Fibroblast of skin of back (primary cell): ENCODE measurements at places on chromosomes 16 and 17.

DNA sequence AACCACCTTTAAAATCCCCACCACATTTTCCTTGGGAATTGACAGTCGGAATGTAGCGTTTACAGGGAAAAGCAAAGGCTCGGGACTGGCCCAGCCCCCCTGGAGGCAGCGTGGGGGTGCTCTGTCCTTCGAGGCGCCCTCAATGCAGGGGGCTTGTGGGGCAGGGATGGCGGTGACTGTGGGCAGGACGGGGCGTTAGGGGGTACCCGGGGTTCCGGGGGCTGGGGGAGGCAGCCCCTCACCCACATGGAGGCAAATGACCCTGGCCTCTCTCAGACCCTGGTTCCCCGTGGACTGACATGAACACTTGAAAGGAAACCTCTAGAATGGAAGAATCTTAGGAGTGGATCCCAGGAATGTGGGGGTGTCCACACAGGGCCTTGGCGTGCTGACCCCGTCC lies 78.4 kb upstream of the GNG13 start:
- DNase-seq = no peak

GRCh38 chr16:3761375-3762106 lies 44.2 kb upstream of the TRAP1 start:
- DNase-seq = no peak

DNA sequence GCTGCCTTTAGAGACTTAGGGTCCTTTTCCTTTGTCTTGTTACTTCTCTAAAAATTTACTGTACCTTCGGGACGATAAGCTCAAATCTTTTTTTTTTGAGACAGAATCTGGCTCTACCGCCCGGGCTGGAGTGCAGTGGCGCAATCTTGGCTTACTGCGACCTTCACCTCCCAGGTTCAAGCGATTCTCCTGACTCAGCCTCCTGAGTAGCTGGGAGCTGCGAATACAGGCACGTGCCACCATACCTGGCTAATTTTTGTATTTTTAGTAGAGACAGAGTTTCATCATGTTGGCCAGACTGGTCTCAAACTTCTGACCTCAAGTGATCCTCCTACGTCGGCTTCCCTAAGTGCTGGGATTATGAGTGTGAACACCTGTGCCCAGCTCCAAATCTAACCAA lies 7.4 kb downstream of the RAD51C start:
- no peak for DNase-seq

DNA sequence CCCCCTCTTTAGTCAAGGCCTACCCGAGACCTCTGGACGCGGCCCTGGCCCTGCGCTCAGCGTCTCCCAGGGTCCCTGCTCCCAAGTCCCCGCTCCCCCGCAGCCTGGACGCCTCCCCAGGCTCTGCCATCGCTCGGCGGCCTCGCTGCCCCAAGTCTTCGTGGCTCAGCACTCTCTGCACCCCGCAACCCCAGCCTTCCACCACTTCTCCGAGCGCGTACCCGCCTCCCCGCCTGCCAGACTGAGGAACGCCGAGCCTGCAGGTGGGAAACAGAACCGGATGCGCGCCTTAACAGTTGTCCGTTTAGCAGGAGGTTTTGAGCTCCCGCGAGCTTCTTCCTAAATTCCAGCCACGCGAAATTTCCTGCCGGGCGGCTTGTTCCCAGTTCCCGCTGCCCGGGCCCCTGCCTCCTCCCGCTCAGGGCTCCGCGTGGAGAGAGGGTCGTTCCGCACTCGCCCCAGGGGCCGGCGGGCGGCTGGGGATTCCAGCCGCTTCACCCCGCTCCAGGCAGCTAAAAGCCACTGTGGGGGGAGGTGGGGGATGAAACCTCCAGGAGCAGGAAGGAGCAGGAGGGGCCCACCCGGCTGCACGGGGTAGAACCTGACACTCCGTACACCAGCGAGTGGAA lies 87.7 kb downstream of the KCNJ12 start:
- DNase-seq = no peak

- no peak for DNase-seq
Measured at GRCh38 chr17:40095351-40095943, 4.9 kb downstream of the NR1D1 start.

DNA sequence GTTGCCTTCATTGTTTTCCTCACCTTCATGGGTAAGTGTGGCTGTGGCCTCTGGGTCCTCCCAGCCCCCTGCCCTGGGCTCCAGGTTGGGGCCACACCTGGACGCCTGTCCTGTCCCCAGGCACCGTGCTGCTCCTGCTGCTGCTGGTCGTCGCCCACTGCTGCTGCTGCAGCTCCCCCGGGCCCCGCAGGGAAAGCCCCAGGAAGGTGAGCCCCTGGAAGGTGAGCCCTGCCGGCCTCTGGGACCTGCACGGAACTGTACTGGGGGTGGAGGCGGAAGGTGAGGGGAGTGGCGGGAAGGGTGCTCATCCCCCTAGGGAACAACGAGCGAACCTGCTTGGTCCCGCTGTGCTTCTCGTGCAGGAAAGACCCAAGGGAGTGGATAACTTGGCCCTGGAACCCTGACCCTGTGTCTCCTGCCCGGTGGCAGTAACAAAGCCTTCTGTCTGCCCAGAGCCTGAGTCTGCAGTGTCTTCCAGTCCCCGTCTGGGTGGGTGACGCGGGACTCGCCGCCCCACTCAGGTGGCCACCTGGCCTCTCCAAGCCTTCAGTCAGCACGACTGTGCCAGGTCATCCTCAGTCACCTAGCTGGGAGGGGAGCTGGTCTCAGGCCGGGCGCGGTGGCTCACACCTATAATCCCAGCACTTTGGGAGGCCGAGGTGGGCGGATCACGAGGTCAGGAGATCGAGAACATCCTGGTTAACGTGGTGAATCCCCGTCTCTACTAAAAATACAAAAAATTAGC lies 831 bp downstream of the SMIM22 start:
- DNase-seq = no peak

DNA sequence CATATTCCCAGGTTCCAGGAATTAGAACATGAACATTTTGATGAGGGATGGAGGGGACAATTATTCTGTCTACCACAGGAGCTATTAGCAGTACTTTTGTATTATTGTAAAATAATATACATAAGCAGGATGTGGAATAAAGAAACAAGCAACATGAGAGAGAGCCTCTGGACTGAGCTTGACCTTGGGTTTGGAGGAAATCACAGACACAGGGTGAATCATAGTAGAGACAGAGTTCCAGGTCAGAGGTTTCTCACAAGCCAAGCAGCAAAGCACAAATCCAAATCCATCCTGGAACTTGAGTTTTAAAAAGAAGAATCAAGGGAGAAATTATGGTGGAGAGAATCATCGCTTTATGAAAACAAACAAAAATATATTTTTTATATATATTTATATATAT lies 5.1 kb downstream of the KRT31 start:
- DNase-seq = no peak

DNA sequence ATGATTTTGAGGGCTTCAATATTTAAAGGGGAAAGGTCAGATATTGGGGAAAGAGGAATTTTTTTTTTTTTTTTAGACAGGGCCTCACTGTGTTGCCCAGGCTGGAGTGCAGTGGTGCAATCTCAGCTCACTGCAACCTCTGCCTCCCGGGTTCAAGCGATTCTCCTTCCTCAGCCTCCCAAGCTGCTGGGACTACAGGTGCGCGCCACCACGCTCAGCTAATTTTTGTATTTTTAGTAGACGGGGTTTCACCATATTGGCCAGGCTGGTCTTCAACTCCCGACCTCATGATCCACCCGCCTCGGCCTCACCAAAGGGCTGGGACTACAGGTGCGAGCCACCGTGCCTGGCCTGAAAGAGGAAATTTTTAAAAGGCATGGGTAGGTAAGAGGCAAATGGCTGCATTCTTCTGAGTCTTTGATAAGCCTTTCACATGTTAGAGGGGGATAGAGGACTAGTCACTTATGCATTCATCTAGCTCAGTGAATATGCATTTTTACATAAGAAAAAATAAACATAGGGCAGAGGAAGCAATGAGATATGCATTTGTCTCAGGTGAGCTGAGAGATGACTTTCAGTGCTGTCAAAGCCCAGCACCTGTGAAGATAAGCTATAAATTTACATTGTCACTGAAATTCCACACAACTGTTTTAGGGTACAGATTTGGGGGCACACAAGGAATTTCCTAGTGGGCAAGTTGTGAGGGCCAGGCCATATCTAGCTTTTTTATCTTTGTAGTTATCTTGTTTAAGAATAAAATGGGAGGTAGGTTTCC lies 1.1 kb upstream of the FCSK start:
- DNase-seq = no peak

DNA sequence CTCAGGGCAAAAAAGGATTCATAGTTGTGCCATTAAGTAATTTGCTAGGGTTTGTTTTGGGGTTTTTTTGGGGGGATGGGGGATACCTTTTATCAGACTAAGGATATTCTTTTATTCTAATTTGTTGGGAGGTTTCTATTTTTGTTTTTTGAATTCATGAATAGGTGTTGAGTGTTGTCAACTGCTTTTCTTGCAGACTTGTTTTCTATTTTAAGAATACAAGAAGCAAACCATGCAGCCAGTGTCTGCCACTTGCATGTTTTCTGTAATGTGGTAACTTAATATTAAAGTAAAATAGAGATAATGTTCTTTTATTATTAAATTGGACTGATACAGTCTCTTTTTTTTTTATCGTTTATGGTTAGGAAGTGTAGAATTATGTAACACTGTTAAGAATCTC lies 49.5 kb downstream of the NFATC3 start:
- DNase-seq = no peak

- peak; percentile 15 for DNase-seq
Measured at GRCh38 chr17:37318931-37319594, 56.7 kb upstream of the C17orf78 start.

GRCh38 chr17:75810216-75810615 lies 25.6 kb downstream of the UNK start:
- no peak for DNase-seq

- no peak for DNase-seq
Measured at GRCh38 chr17:30570596-30571265, 93.5 kb downstream of the GOSR1 start.

GRCh38 chr16:55529018-55529417 lies 20.1 kb downstream of the LPCAT2 start:
- DNase-seq = no peak

- DNase-seq = peak; percentile 42
Measured at GRCh38 chr17:35795007-35795870, at the start of gene MMP28. TSS of gene MMP28 (minus strand) at chr17:35795641. CDS start at chr17:35795377, 264 bp downstream.

DNA sequence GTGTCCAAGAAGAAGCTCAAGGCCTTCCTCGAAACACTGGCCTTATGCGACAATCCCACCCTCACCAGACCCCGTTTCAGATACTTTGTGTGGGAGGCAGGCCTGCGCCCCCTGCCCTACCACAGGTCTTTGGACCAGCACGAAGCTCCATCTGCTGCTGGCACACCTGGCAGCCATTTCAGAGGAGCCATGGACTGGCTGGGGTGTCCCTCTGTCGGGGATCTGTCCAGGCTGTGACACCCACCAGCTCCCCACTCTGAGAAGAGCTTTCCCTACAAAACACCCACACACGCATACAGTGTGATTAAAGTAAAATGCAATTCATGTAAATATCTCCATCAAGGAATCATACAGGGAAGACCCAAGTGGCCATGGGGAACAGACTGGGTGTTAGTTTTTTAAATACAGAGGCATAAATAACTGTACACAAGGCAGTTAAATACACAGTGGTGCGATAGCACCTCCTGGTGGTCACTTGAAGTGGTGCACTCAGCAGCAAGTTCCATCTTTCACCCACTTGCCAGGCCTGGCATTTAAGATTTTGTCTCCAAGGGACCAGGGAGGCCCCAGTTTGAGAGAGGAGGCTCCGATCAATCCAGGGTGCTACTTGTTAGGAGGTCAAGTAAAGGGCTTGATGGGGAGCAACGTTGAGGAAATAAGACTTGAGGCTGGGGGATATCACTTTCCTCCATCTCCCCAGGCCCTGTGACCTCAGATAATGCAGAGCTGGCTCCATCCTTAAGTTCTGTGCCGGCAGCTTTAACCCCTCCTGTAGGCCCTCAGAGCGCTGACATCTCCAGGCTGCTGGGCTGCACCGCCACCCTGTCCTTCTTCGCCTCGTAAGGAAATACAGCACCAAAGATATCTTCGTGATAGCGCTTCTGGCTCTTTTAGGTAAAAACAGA lies 43.6 kb downstream of the NOS2 start:
- peak; percentile 19 for DNase-seq

GRCh38 chr17:80465327-80465974 lies 11.0 kb downstream of the NPTX1 start:
- no peak for DNase-seq
